Testis (tissue), 5 donors: ENCODE measurements at places on chromosomes 11 and 22. TPM values are rescaled to one million over a fixed set of nuclear protein-coding genes. Genes with fewer than 3 reads are reported as not detected.
A peak's percentile ranks its signal among the peaks of the same experiment; 100 is the strongest.

The POTEH gene
- polyA plus RNA-seq = 2.4 TPM

The WT1 gene
- 62.2 TPM for polyA plus RNA-seq

The DUSP8 gene
- 7.0 TPM for polyA plus RNA-seq

DNA sequence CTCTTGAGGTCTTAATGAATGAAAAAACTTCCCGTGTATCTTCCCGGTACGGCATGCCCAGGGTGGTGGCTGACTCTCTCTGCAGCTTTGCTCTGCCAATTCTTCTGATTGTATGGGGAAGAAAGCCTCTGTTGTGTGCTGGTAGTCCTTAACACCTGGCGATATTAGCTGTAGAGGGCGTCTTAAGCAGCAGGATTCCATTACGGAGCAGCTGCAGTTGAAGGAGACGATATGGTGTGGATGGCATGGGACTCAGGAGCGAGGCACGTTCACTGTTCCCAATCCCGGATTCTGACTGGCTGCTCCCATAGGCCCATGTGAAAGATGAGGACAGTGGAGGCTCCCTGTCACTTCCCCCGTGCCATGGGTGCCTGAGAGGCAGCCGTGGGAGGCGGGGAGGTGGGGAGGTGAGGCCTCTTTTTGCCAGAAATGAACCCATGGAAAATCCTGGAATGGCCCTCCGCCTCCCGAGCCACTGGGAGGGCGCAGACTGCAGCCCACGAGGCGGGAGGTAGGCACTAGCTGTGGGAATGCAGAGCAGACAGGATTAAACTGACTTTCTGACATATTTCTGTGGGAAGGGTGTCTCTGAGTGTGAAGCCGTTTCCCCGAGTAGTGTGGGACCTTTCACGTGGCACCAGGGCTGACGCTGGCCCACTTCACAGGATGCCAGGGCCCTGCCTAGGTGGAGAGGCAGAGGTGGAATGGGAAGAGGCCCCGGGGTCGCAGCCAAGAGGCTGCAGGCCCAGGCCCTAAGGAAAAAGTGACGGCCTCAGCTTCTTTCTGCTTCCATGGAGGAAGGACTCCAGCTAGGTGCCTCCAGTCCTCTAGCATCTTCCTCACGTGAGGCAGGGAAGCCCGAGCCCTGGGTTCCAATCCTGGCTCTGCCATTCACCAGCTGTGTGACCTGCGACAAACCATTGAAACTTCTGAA is 121.4 kb upstream of the CD82 start:
- DNase-seq = no peak

DNA sequence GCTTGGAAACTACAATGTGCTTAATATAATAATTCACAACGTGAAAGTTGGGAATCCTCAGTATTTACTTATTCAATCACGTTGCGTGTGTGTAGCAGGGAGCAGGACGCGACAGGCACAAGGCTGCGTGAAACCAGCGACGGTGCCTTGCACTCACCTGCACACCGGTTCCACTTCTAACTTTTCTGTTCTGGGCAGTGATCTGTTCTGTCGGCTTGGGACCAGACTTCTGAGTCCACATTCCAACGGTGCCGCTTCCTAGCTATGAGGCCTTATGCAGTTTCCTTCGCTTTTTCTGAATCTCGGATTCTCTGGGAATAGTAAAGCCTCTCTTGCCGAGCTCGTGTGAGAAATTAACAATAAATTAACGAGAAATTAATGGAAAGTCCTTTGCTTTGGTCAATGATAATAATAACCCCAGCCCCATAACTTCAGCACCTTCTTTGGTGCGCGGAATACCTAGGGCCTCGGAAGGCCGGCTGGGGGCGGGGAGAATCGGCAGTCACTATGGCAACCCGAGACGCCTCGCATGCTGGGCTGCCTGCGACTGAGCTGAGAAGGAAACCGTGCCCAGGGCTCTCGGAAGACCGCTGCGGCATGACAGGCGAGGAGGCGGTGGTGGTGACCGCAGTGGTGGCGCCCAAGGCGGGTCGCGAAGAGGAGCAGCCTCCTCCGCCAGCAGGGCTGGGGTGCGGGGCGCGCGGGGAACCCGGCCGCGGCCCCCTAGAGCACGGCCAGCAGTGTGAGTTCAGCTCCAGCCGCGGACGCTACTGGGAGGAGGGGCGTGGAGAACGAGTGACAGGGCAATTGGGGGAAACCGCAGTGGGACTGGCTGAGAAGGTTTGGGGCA is at the start of gene C11orf97:
C11orf97 (plus strand) TSS at position 530 of the 850 bp plus-strand sequence; CDS start at position 598, 68 bp downstream.
- peak; percentile 83 for DNase-seq

- DNase-seq = no peak
These were observed 56.8 kb downstream of the MTMR2 start for GRCh38 chr11:95867105-95867504.

DNA sequence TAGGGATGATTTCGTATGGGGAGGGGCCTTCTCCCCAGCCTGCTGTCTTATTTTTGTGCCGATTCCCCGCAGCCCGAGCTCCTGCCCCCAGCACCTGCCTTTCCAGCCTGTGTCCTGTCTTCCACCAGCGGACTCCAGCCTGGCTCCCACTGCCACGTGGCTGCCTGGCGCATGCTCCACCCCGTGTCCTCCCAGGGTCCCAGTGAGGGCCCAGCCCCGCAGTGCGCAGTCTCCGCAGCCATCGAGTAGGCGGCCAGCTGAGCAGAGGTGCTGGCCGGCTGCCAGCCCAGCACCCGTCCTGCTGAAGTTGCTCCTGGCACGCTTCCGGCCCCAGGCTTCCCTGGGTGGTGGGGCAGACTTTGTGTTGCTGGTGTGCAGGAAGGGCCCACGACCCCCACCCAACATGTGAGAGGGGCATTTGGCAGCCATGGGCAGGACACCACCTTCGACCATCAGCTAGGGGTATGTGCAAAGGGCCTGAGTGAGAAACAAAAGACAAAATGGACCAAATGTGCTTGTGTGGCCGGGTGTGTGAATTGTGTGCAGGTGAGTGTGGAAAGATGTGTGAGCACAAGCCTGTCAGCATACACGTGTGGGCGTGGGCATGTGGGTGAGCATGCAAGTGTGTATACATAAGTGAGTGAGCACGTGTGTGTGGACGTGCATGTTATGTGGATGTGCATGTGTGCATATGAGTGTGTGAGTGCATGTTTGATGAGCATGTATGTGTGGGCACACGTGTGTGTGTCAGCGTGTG is 55.9 kb downstream of the RTN4R start:
- DNase-seq = no peak

DNA sequence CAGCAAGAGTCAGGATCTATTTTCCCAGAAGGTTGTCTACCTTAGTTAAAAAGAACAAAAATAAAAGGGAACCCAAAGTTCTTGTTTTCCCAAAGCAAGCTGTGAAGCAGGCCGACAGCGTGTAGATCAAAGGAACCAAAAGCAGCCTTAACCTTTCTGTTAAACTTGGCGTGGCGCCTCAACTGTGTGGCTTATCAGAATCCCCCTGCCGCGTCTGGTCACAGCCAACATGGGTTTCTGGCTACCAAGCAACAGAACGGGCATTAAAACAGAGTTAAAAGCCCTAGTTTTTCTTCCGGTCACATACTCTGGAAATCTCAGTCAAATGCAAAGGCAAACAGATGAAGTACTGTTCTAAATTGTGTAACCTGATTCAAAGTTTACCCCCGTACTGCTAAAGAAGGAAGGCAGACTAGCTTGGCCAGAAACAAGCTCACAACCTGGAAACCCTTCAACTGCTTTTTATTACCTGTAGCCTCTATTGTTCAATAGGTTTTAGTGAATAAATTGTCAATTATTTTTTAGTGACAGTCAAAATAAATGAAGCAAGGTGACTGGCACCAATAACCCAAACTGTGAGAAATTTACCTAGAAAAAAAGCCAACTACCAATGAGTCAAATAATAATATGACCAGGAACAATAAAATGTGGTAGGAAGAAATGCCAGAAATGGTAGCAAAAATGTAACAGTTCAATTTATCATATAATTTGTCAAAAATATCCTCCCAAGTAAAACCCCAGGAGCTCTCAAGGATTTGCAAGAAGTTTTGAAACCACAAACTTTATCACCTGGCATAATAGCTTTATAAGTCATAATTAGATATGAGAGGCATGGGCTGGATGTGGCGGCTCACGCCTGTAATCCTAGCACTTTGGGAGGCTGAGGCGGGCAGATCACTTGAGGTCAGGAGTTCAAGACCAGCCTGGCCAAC is 21.4 kb downstream of the CHKA start:
- DNase-seq = no peak

GRCh38 chr22:49894322-49895054 is 23.8 kb downstream of the ALG12 start:
- DNase-seq = no peak

DNA sequence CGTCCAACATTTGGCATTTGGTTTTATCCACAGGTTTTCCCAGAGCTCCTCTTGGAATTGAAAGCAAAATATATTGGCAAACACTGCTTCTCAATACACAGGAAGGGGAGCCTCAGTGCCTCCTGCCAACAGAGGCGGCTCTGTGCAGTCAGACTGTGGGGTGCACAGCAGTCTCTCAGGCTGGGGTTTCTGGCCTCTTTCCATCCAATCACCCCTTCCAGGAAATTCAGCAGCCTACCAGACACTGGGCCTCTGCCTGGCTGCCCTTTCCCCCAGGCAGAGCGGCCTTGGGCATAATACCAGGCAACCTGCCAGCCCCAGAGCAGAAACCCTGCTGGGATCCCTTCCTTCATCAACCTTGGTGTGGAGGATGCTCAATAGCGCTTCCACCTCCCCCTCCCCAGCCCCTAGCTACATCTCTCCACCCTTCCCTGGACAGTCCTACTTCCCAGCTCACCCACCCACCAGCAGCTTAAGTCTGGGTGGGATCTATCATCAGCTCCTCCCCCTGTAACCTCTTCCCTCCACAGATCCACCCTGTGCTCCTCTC is 17.8 kb upstream of the RAPSN start:
- DNase-seq = peak; percentile 54

DNA sequence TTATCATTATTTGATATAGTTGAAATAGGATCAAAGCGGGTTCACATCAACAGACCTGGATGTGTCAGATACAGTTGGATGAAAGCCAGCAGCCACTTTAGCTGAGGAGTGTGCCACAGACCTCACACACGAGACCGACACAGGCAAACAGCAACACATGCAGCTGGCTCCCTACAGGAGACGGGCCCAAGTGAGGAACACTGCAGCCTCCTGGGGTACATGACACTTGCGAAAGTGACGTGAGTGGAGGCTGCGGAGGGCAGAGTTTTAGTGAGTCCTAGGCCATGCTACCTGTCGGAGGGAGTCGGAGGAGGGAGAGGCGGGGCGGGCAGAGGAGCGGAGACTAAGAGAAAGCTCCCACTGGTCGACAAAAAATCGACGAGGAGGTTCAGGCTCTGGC is 100.9 kb upstream of the BID start:
- no peak for DNase-seq
